ENCODE measurements at places on chromosomes 6 and 20.

DNA sequence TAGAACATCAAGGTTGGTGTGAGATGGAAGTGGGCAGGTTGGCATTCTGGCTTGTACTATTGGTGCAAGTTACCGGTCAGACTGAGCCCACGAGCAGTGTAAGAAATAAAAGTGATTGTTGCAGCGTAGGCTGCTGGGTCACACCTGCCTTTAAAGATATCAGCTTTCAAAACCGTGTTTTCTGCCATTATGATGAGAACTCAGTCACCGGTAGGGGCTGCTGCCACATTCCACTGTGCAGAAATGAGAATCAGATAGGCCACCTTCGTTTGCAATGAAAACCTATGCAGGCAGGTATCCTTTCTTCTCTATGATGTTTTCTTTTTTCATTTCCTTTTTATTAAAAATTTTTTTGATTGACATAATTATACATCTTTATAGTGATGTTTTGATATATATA lies 168.5 kb downstream of the MYLK4 start:
- DNase-seq = no peak

GRCh38 chr6:140049251-140049650 lies 674.8 kb upstream of the CITED2 start:
- DNase-seq = no peak

DNA sequence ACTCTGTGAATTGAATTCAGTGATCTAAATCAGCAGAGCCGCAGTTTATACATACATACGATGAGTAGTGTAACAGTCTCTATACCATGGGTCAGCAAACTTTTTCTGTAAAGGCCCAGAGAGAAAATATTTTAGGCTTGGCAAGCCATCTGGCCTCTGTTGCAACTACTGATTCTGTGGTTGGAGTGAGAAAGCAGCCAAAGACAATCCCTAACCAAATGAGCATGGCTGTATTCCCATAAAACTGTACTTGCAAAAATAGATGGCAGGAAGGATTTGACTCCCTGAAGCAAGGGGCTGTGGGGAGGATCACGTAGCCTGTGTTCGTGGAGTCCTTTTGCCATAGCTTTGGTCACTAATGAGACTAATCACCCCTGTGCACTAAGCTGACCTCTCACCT lies 17.9 kb upstream of the MOCS1 start:
- no peak for DNase-seq

DNA sequence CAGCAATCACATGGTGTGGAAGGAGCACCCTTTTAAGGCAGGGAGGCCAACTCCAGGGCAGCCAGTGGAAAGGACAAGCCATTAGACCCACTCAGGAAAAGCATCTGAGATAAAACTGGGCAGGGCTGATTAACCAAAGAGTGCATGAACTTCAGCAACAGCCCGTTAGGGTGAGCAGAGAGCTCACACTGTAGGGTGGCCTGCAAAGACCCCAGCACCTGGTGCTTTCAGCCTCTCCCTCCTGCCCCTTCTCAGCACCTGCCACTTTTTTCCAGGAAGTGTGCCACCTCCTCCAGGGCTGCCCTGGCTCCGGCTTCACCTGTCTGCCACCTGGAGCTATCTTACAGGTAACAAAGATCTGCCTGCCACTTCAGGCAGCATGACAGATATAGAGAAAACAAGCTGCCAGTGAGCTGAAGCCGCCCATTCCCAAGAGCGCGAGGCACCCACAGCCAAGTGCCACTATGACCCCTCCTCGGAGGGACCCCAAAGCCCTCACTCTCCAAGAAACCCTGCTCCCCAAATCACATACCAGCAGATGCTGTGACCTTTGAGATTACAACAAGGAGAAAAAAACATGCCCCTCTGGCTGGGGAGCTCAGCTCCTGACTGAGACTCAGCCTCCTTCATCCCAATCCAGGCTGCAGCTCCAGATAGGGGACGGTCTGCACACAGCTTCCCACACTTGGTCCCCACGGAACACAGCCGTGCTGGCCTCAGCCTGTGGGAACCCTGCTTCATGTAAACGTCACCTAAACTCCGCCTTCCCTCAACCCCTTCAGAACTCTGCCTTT lies 71.2 kb downstream of the ABHD12 start:
- DNase-seq = no peak

- DNase-seq = no peak
Measured at GRCh38 chr6:116136933-116137340, 11.0 kb upstream of the COL10A1 start.

DNA sequence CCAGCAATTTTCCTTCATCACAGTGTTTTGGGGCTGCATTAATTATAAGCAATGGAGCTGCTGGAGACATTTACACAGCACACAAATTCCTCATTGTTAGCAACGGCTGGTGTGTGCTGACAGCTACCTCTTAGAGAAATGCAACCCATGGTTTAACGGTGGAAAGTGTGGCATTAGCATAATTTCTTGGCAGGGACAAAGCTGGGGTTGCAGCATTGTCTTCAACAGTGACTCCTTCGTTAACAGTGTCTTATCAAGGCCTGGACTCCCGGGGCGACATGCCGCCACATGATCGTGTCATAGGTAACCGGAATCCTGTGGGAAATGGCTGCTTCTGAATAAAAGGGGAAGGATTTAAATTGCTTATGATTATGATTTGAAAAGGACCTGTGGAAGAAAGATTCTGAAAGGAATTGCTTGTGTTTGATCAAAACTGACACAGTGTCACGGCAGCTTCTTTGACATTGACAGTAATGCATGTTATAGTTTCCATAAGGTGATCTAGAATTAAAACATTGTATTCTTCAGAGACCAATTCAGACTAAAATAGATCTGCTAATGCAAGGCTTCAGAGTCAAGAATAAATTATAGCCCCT lies 128.0 kb downstream of the UST start:
- DNase-seq = no peak

All from skin of body (tissue), 3 donors.